GM13977 (cell line): ENCODE measurements at places on chromosomes 12 and 14.

DNA sequence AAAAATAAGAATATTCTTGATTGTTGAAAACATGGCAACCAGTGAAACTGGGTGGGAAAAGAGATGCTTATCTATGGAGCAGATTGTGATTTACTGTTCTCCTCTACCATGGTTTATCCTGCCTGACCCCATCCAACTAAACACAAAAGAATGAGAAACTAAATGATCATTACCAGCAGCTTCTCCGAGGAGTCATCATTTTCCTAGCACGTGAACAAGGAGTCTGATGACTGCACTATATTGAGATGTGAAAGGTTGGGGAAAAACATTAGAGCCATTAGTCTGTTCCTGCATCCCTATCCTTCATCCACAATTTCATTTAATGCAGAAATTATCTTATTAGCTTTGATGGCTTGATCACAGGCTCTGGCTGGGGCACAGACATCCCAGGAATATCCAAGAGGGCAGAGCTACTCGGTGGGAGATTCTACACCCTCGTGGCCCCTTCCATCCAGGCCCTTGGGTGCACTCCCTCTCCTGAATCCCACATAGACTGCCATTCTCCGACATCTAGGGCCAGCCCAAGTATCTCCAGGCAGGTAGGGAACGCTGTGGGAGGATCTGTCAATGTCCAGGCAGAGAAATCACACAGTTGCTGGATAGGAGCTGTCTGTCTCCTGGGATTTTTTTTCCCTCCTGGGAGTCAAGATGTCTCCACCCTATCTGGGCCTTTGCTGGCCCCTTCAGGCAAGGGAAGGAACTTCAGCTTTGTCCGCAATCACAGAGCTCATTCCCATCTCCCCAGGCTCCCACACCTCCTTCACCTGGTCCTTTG, 43.3 kb upstream of the DHRS4 start:
- peak; percentile 54 for DNase-seq

DNA sequence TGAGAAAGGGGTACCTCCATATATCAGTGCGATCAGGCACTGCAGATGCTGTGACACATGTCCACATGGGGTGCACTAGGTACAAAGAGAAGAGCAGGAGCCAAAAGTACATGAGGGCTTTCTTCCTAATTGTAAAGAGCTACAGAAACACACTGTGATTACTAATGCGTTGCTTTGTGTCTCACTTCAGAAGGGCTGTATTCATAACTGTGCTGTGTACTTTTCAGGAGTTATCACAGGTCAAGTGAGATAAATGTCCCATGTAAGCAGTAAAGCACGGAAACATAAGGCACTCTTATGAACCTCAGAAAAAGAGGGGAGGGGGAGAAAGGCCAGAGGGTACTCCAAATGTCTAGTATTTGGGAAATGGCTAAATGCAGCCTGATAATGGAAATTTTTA, 10.6 kb downstream of the SPRING1 start:
- no peak for DNase-seq

DNA sequence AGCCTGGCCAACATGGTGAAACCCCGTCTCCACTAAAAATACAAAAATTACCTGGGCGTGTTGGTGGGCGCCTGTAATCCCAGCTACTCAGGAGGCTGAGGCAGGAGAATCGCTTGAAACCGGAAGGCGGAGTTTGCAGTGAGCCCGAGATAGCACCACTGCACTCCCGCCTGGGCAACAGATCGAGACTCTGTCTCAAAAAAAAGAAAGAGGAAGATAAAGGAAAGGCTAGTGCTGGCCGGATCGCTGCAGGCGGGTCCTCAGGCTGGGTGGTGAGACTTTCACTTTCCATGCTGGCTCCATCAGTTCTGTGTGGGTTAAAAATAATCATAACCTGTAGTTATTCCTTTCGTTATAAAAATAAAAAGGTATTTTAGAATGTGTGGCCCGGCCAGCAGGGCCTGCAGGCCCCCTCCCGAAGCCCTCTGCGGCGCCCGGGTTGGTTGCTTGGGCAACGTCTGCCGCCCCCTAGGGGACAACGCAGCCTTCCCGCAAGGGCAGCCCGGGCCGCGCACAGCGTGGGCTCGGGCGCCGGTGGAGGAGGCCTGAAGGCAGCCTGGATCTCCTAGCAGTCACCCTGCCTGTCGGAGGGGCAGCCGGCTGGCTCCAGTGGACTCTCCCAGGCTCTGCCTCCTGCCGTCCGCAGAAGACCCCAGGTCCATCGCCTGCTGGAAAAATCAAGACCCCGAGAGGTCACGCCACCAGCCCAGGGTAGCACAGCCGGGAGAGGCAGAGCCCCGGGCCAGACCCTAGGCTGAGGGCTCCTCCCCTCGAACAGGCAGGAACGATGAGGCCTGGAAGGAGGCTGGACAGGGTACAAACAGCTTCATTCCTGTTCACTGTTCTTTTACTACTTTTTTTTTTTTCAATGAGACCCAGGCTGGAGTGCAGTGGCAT, 5.0 kb upstream of the SLC25A47 start:
- DNase-seq: peak; percentile 86

DNA sequence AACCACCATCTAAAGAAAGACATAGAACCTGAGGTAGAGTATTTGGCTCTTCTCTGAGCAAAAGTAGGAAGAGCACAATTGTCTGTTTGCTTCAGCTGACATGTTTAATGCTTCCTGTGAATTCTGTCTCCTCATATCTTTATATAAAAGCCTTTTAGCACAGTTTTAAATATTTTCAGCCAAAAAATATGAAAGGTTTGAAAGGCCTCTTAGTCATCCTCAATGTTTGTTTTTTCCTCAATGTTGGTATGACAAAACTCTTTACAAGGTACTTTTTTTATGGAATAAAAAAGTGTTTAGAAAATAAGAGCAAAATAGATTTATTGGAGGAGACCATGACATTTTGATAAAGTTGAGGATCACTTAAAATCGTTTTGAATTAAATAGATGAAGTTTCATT, 360.9 kb downstream of the NAV3 start:
- no peak for DNase-seq

GRCh38 chr12:33663000-33663654, 223.5 kb upstream of the SYT10 start:
- no peak for DNase-seq

- no peak for DNase-seq
These were observed 645.6 kb upstream of the TMEM132C start for GRCh38 chr12:127621366-127621765.

DNA sequence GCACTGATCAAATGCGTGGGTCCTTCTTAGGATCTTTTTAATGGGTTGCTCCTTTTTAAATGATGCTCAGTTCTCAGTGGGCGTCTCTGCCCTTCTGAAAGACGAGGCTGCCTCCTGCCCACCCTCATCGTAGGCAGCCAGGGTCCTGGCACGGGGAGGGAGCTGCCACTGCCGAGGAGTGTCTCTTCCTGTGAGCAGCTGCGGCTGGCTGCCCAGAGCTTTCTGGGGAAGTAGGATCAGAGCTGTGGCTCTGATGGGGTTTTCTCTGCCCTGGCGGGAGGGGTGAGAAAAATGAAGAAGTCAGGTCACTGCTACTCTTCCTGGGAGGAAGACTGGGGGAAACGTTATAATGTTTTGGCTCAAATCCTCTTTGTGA, 31.1 kb upstream of the BEGAIN start:
- no peak for DNase-seq
